ENCODE measurements at places on chromosomes 3 and 15.

DNA sequence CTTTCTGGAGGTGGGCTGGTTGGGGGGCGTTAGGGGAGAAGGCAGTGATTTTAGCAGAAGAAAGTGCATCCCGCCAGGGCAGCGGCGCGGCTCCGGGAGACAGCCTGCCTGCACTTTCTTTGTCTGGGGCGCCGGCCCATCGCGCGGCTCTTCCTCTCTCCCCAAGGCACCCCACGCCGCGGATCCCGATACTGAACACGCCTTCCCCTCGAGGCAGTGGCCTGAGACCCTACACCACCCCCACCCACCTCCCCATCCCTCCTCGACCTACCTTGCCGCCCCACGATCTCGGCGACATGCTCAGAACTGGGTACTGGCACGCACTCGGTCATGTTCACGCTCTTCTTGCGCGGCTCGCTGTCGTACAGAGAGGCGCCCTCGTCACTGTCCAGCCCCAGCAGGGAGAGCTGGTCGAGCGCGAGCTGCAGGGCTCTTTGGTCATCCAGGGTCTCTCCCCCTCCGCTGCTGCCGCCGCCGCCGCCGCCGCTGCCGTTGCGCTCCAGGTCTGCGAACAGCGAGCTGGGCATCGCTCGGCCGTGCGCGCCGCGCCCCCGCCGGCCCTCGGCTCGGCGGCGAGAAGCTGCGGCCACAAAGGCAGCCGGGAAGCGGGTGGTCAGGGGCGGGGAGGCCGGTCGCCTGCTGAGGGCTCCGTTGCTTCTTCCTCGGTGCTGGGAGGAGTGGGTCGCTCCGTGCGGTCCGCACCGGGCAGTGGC lies 483 bp downstream of the MEX3B start:
- no peak for DNase-seq

GRCh38 chr3:183579967-183580900 lies 24.7 kb upstream of the KLHL6 start:
- DNase-seq, result no peak

DNA sequence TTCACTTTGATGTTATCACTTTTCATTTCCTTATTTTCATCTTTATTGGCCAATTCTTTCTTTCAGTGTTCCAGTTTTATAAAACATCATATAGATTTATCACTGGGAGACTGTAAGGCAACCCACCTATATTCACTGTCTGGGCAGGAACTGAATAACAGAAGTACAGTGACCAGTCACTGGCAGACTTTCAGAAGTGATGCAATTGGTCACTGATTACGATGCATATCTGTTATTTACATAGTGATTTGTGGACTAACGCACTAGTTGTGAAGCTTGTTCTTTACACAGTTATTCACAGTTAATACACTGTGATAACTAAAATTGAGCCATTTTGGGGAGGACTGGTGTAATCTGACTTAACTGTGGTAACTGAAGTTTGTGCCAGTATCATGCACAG lies 190.2 kb upstream of the DPH6 start:
- no peak for DNase-seq

GRCh38 chr3:181278468-181279238 lies 289.1 kb upstream of the DNAJC19 start:
- DNase-seq, result no peak

Data from naive thymus-derived CD4-positive, alpha-beta T cell (primary cell).